Stimulated activated CD4-positive, alpha-beta T cell treated with anti-CD3 and anti-CD28 coated beads, Interleukin-12 subunit alpha, Interleukin-12 subunit beta, amount 100 ng/mL, for 48 hours (primary cell): ENCODE measurements at places on chromosomes 1 and 21.

- no peak for DNase-seq
These were observed 3.5 kb upstream of the TRIT1 start for GRCh38 chr1:39886757-39887231.

DNA sequence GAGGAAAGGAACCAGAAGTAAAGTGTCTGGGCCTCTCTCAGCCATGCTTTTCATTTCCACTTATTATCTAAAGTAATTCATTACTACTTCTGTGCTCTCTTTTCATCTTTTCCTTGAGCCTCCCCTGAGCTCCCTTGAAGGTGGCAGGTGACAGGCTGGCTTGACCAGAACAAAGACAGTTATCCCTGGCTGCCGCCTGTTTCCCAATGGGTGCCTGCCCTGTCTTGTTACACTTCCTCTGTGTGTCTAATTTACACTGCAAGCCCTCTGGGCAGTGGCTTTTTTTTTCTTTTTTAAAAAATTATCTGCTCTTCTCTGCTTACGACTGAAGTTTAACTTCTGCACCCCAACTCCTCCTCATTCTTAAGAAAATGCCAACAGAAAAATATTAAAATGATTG, 113.4 kb downstream of the NGF start:
- DNase-seq = no peak

DNA sequence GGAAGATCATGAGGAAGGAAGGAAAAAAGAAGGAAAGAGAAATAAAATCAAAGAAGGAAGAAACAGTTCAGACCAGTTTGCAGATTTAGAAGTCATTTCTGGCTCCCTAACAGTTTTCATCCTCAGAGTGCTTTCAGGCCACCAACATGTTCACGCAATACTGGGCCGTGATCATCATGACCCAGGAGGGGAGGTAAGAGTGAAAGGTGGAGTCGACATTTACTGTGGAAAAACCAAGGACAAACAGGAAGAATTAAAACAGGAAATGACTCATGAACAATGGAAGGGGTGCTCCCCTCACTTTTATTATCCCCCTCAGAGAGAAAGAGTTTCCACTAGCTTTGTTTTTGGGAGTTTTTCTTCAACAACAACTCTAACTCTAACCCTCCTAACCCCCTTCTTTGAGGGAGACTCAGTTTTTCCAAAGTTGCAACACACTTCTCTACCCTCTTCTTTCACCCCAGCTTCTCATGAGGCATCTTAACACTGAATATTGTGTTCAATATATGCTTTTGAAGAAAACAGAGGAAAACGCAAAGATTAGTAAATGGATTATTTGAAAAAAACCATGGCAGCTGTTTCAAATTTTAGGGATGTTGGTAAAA, 60.4 kb downstream of the VANGL2 start:
- DNase-seq = peak; percentile 40

GRCh38 chr1:248596615-248597014, 885 bp downstream of the OR2T10 start:
- DNase-seq = no peak

GRCh38 chr1:1752190-1752589, 26.1 kb downstream of the NADK start:
- DNase-seq = no peak

DNA sequence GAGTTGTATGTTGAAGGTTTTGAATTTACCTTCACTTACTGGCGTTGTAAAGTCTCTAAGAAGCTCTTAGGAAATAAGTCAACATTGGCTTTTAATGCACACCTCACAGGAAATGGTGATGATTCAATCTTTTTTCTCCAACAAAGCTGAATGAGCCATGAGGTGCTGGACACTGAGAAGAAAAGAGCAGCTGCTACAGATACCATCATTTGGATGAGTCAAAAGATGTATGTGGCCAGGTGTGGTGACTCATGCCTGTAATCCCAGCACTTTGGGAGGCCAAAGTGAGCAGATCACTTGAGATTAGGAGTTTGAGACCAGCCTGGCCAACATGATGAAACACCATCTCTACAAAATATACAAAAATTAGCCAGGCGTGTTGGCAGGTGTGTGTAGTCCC, 3.3 kb upstream of the IL23R start:
- DNase-seq = peak; percentile 52

- DNase-seq = no peak
These were observed 40.6 kb upstream of the PLA2G5 start for GRCh38 chr1:20029178-20029912.

DNA sequence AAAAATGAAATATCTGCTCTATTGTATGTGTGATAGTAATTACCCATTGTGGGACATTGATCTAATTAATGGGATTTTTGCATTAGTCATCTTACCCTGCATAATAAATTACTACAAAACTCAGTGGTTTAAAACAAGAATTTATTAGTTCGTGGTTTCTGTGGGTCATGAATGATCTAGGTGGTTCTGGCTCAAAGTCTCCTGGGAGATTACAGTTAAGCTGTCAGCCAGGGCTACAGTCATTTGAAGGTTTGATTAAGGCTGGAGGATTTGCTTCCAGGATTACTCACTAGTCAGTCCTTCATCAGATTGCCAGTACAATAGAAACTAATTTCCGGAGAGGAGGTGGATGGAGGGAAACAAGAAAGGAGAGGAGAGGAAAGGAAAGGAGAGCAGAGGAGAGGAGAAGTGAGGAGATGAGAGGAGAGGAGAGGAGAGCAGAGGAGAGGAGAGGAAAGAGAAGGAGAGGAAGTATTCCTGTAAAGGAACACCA, 60.4 kb upstream of the TNFSF4 start:
- no peak for DNase-seq

DNA sequence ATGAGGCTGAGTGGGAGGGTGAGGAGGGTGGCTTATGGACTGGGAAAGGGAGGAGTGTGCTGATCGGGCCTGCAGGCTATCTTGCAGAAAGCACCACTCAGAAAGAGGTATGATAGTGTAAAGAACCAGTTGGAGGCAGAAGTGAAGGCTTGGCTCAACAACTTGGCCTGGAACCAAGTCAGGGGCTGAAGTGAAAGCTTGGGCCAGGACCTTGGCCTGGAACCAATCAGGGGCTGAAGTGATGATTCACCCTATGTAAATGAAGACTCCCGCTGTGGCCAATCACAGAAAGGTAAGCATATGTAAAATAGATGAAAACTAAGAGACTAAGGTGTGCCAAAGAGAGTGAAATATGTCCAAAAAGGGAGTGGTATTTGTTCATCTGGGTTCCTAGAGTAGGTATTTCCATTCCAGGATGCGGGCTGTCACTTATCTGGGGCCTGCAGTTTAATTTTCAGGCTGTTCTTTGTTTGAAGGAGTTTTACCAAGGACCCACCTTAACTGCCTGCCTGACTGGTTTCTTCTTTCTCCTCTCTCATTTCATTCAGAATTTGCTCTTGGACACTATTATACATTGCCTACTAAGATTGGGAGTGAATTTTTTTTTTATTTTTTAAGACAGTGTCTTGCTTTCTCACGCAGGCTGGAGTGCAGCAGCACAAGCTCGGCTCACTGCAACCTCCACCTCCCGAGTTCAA, 5.1 kb upstream of the RFX5 start:
- DNase-seq = no peak

GRCh38 chr1:94580367-94581115, 39.0 kb upstream of the F3 start:
- no peak for DNase-seq

- DNase-seq = no peak
These were observed 38.8 kb downstream of the CDCP2 start for GRCh38 chr1:54114001-54114400.

DNA sequence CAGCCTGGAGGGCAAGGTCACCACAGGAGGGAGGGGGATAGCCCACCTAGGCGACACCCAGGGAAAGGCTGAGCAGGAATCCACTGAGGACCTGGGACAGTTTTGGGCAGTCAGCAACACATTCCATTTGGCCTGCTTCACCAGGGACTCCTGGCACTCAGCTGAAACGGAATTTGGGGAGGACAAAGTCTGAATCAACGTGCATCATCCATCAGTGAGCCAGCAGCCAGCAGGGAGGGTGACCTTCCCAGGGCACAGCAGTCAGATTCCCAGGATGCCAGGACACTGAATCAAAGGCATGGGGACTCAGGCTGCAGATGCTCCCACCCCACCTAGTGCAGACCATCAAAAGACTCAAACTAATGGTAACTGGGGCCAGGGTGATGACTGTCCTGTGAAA, 4.6 kb downstream of the SH3BP5L start:
- no peak for DNase-seq

- no peak for DNase-seq
These were observed 3.0 kb downstream of the OLFM3 start for GRCh38 chr1:101993710-101994109.

DNA sequence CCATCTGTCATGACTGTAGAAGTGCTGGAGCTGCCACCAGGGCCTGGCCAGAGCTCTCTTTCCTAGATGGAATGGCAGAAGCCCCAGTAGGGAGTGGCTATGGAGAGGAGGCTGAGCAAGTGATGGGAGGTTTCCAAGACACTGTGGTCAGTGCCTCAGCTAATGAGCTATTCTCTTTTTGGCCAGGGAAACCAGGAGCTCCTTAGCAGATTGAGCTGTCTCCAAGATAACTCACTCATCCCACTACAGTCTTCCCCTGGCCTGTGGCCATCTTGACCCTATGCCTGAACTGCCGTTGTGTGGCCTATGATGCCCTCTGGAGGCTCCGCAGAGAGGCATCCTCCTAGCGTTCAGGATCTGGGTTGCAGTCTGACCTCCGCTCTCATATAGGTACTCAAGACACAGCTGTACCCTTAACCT, 60.5 kb downstream of the ERI3 start:
- no peak for DNase-seq

DNA sequence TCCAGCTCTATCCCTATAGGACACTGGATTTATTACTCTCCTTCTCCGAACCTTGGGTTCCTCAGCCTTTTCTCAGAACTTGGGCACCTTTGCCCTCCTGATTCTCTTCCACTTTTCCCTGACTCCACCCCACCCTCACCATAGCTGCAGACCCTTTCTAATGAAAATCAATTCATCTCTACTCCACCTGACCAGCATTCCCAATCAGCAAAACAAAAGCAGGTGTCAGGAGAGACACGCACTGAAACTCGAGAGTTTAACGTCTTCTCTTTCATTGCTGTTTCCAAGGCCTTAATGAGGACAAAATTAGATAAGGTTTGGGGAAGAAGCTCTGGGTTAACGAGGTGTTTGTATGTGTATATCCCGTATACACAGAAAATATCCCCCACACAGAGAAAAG, 208.8 kb downstream of the PLPP3 start:
- no peak for DNase-seq

DNA sequence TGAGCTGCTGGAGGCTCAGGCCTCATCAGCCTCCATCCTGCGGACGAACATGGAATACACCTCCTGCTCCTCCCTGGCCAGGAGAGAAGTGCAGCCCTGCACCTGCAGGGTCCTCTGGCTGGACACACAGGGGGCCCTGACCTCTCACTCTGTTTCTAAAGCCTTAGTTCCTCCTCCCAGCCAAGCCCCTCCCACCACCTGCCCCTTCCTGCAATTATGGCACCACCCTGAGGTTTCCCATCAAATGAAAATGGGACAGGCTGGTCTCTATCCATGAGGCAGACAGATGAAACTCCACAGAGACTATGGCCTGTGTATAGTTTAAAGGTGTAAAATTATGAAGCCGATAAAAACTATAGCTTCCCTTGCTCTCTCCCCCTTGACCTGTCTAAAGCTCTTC, 42.6 kb downstream of the CACNA1S start:
- no peak for DNase-seq

DNA sequence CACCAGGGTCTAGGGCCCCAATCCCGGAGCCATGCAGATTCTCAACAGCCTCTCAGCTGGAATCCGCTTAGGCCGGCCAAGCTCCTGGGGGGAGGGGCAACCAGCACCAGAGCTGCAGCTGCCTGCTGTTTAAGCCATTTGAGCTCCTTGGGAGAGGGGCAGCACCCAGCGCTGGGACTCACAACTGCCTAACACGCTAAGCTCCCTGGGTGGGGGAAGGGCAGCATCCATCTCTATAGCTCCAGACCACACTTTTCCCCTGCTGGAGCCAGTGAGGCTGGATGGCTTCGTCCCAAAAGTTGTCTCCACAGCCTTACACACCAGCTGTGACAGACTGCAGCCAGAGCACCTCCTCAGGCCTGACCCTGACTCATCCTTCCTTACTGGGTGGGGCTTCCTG, 6.9 kb upstream of the PTGFR start:
- DNase-seq = no peak

DNA sequence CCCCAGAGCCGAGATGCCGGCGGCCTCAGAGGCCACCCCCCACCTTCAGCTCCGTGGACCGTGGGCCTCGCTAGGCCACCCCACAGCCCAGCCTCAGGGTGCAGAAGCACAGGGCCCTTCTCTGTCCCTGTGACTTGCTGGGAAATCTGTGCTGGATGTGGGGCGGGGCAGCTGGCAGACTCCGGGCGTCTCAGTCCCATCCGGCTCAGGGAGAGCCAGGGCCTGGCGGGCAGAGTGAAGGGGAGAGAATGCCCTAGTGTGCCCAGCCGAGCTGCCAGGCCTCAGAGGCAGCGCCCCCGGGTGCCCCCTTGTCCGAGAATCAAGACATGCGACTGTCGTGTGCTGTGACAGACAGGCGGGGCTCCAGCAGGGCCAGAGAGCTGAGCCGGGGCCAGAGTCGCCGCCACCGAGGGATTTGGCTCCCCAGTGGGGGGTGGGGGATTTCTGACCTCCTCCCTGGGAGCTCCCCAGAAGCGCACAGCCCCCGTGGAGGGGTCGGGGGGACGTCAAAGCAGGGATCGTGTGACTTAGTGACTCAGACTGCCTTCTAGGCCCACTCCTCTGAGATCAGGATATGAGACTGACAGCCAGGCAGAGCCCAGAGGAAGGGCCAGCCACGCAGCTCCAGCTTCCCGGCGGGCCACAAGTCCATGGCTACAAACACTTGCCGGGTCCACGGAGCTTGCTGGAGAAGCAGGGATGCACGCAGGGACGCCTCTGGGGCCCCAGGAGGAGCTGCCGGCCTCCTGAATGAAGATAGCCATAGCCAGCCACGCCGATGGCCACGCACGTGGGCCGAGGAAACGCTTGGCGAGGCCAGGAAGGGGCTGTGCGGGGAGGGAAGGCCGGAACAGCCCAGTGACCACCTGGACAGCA, 11.9 kb downstream of the COL6A1 start:
- no peak for DNase-seq

DNA sequence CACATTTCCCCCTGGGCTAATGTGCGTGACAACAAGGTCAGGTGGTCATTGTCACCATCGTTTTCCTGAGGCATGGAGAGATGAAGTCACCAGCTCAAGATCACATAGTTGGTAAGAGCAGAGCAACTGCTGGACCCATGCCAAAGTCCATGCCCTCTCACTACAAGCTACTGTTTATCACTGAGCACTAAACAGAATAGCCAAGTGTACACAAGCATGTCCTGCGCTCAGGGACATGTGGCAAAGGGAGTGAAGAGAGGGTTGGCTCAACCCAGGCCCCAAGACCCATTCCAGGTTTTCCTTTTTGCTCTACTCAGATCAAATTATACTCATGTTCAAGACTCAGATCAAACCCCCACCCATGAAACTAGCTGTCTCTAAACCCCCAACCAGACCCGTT, 20.8 kb downstream of the LRRC52 start:
- DNase-seq = no peak
